ENCODE measurements at places on chromosomes 12 and 14. TPM values are rescaled to one million over a fixed set of nuclear protein-coding genes. Genes with fewer than 3 reads are reported as not detected.

The TTC5 gene
- total RNA-seq: 18.0 TPM

The CDKN3 gene
- total RNA-seq: 68.0 TPM

The HECTD4 gene
- 30.8 TPM for total RNA-seq

The MYH6 gene
- total RNA-seq: 0.71 TPM

The TMTC3 gene
- total RNA-seq: 6.9 TPM

The SSPN gene
- total RNA-seq: not detected

The TMEM63C gene
- 0.04 TPM for total RNA-seq

The SMIM41 gene
- total RNA-seq: not detected

The KRT2 gene
- total RNA-seq: not detected

The SLC6A15 gene
- 0.78 TPM for total RNA-seq

The NELL2 gene
- 106 TPM for total RNA-seq

The DBX2 gene
- not detected for total RNA-seq

The SYT1 gene
- total RNA-seq: not detected

The SMCO3 gene
- not detected for total RNA-seq

The GDF3 gene
- not detected for total RNA-seq

The OR6C76 gene
- total RNA-seq: not detected

The TDG gene
- total RNA-seq: 35.9 TPM

The PLEKHD1 gene
- 0.11 TPM for total RNA-seq

The SDR9C7 gene
- total RNA-seq: not detected

The ZDHHC22 gene
- total RNA-seq: not detected

The ARHGAP9 gene
- total RNA-seq: 131 TPM

The ADCY6 gene
- total RNA-seq: not detected

The CKAP4 gene
- 3.8 TPM for total RNA-seq

The CMA1 gene
- not detected for total RNA-seq

The GPRC5A gene
- total RNA-seq: 2.9 TPM

The FBXL14 gene
- total RNA-seq: 22.2 TPM

The SLC25A21 gene
- not detected for total RNA-seq

The LRP1 gene
- 2.4 TPM for total RNA-seq

The ACSM4 gene
- total RNA-seq: not detected

The PPM1H gene
- total RNA-seq: not detected

The LMNTD1 gene
- not detected for total RNA-seq

The TMEM229B gene
- 0.71 TPM for total RNA-seq

The PTPN11 gene
- total RNA-seq: 119 TPM

The SLC17A8 gene
- not detected for total RNA-seq

The TRPV4 gene
- not detected for total RNA-seq

The KERA gene
- total RNA-seq: not detected

The KRT79 gene
- total RNA-seq: not detected

Data from activated T-helper 17 cell treated with anti-CD3 and anti-CD28 coated beads, Interleukin-2, amount 50 U/mL, for 72 hours (primary cell).